ENCODE measurements at places on chromosomes 16 and 17.
A peak's percentile ranks its signal among the peaks of the same experiment; 100 is the strongest.

DNA sequence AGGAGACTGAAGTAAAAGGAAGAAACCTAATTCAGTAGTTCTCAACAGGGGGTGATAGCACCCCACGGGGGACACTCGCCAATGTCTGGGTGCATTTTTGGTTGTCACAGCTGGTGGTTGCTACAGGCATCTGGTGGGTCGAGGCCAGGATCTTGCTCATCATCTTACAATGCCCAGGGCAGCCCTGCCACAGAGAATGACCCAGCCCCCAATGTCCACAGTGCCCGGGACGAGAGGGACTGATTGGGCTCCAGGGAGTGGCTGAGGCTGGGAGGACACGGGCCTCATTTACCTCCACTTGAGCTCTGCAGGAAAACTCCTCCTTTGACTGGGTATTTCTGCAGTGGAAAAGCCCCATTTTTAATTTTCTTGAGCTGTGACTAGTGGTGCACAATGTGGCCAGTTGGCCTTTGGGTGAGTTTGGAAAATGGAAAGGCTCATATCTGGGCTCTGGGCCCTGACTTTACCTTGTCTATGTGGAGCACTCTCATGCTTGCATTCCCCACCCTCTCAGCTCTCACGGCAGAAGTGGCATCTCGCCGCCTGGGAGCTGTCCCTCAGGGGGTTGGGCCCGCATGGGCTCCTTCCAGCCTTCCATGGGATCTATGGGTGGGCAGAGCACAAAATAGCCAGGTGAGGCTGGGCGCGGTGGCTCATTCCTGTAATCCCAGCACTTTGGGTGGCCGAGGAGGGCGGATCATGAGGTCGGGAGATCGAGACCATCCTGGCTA lies 37.7 kb upstream of the IRF8 start:
- DNase-seq: no peak

DNA sequence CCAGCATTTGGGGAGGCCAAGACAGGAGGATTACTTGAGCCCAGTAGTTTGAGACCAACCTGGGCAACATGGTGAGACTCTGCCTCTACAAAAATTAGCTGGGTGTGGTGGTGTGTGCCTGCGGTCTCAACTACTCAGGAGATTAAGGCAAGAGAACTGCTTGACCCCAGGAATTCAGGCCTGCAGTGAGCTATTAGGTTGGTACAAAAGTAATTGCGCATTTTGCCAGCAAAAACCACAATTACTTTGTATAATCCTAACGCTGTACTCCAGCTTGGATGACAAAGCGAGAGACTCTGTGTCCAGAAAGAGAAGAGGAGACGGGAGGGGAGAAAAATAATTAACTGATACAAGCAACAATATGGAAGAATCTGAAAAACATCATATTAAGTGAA lies 32.7 kb downstream of the YWHAE start:
- DNase-seq: no peak

- DNase-seq: no peak
These were observed 57.3 kb downstream of the COG7 start for GRCh38 chr16:23395732-23396131.

DNA sequence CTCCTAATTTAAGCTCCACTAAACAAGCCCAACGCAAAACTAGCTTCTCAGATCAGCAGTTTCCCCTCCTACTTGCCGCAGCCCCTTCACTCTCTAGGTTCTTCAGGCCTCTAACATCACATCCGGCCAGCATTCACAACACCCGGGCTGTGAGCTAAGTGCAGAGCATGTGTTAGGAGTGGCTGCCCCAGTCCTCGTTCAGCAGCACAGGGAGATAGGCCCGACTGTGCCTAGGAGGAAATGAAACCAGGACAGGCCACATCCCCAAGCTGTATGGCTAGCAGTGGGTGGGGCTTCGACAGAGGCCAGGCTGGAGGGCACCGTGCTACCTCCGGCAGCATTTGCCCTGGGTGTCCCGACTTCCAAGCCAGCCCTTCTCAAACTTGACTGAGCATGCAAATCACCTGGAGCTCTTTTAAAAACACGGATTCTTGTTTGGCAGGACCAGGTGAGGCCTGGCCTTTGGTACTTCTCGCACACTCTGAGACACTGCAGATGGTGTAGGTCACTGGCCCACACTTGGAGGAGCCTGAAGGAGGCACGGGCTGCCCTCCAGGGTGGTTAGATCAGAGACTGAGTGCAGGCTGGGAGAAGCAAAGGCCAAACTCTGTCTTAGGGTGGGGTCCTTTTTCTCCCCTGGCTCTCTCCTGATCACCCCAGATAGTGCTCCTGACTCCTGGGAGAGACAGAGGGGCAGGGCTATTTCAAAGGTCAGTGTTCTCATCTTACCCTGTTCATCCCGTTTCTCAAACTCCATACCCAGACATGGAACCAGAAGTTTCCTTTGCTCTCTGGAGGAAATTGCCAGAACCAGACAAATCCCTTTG lies 202.0 kb downstream of the C16orf78 start:
- no peak for DNase-seq

GRCh38 chr17:63189930-63190329 lies 223.9 kb downstream of the TANC2 start:
- no peak for DNase-seq

DNA sequence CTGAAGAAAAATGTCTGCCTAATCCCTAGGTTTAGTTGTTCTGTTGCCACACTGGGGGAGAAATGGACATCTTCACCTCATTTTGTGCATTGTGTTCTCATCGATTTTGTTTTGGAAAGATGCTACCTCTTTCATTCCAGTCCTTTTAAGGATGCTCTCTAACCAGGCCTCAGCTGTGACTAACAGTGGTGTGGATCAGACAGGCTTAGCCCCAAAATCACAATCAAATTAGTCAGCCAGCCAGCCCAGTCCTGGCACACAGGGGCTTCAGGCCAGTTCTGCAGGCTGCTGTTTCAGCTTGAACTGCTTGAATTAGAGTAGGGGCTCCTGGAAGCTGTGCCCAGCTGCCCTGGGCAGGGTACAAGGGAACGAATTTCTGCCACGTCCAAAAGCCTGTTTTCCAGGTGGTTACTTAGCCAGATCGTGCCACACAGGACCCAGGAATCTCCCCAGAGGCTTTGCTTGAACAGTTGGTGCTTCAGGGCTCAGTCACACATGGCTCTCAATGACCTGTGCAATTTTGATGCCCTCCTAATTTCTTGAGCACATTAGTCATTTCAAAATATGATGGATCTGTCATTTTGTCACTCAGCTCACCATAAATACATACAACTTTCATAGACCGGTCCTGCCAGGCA lies 60.7 kb downstream of the CLEC16A start:
- no peak for DNase-seq

- no peak for DNase-seq
These were observed 14.3 kb downstream of the ZNHIT3 start for GRCh38 chr17:36500745-36501225.

- peak; percentile 87 for DNase-seq
These were observed 15.4 kb upstream of the SPATA32 start for GRCh38 chr17:45277216-45277849.

- no peak for DNase-seq
These were observed 833.6 kb upstream of the SOX9 start for GRCh38 chr17:71287071-71287823.

GRCh38 chr17:37066322-37067255 lies 117.8 kb downstream of the AATF start:
- DNase-seq: no peak

GRCh38 chr17:39170109-39170508 lies 4.1 kb upstream of the ARL5C start:
- DNase-seq: no peak

GRCh38 chr16:17412791-17413190 lies 58.0 kb downstream of the XYLT1 start:
- DNase-seq: no peak

GRCh38 chr17:51814521-51814920 lies 344.0 kb downstream of the CA10 start:
- no peak for DNase-seq
